ENCODE measurements at places on chromosomes 11 and 22.

DNA sequence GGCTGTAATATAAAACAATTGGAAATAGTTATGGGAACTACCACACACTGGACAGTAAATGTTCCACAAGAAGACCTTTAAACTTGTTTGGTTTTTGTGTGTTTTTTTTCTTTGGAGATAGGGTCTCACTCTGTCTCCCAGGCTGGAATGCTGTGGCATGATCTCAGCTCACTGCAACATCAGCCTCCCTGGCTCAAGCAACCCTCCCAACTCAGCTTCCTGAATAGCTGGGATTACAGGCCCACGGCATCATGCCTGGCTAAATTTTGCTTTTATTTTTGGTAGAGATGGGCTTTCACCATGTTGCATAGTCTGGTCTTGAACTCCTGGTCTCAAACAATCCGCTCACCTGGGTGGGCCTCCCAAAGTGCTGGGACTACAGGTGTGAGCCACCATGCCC is 121.0 kb downstream of the MPPED2 start:
- DNase-seq: no peak

DNA sequence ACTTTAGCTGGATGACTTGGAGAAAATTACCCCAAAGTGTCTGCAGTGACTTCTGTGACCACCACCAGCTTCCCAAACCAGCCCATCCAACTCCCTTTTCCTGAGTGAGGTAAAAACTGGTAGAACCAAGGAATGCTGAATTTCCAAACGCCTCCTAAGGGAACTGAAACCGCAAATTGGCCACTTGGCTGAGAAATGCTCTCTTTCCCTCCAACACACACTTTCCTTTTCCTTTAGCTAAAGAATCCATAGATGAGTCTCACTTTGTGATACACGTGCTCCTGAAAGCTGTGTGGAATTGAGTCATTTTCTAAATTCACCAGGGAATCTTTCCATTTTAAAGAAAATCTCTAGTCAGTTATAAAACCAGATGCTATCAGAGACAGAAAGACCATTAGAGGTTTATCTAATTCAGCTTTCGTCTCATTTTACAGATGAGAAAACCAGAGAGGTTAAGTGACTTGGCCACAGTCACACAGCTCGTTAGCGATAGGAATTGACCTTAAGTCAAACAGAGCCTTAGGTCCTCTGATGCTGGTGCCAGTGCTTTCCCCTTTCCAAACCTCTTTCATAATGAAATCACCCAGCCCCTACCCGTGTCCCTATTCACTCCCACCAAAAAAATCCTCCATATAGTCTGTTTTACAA is 137.2 kb downstream of the COMMD9 start:
- no peak for DNase-seq

DNA sequence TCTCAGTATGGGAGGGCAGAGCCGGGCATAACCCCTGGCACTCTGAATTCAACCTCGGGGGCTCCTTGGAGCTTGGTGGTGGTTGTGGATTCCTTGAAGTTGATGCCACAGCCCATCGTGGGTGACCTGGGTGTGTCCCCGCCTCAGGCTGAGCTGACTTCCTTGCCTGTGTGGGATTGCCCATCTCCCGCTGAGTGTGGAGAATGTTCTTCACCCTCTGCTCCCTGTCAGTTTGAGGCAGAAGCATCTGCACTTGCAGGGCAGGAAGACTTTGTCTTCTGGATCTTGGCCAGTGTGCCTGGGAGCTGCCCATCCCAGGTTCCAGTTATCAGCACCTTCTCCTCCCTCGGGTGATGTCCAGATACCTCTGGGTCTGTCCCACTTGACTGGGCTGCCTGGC is 25.3 kb downstream of the CD82 start:
- no peak for DNase-seq

DNA sequence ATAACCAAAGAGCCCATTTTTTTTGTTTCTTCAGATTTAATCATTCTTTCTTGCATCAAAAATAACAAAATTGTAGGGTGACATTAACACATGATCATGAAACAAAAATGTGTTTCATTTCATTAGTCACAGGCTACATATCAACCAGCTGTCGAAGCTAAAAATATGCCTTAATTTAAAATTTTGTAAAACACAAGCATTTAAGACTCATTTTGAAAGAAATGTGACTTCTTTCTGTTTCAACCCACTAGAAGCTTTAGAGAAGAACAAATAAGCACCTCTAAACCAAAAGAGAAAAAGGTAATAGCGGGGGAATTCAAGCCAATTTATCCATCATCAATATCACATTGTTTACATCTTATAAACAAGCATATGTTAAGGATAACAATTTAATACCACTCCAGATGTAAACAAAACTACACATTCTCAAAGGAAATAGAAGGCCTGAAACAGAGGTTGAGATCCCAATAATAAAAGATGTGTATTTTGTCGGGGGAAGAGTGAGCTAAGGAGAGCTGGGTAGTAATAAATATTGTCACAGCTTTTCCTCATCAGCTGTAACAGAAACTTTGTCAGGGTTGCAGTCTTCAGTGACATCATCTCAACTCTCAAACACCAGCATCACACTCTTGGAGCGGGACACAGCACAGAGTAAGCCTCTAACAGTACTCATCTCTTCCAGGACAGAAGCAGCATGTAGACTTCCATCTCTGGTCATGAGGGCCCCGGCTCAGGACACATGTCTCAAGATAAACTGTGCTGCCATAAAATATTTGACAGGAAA is 42.0 kb downstream of the ALG9 start:
- DNase-seq: no peak

DNA sequence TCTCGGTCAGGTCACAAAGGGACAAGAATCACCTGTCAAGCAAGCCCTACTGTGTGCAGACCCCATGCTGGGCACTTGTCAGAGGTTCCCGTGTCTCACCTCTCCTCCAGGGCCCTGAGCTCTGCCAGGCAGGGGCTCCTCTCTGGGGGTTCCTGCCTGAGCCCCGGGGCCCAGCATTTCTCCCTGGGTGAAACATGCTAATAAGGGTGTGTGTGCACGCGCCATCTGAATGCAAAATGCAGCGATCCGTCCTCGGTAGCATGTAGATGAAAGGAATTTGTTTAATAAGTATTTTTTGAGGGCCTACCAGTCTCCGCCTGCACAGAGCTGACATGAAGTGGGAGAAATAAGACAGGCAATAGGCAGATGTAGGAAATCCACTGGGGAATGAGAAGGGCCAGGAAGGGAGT is 5.8 kb downstream of the ELFN2 start:
- no peak for DNase-seq

Data from glutamatergic neuron (in vitro differentiated cells).